ENCODE measurements at places on chromosomes 6 and 20. TPM values are rescaled to one million over a fixed set of nuclear protein-coding genes. Genes with fewer than 3 reads are reported as not detected.

DNA sequence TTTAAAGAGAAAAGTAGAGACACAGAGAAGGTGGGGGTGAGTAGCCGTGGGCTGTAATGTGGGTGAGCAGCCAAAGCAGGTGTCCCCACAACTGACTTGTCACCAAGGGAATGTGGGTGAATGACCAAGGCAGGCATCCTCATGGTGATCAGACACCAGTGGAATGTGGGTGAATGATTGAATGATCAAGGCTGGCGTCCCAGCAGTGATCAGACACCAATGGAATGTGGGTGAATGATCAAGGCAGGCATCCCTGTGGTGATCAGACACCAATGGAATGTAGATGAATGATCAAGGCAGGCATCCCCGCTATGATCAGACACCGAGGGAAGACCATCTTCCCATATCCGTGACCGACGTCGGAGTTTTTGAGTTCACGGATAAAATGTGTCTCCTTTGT is 49.8 kb upstream of the OR14J1 start:
- no peak for DNase-seq

DNA sequence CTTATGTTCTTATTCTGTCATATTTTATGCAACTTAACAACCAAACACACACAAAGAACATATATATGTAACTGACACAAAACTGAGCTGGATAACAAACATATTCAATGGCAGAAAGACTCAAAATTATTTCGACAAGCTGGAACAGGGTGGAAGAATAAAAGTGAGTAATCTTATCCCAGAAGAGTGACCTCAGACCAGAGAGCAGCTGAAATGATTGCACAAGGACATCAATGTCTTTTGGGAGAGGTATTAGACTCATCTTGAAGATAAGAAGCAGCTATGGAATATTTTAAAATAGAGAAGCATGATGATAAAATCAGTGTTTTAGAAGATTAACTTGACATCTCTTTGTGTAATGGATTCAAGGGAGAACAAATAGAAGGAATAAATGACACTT is 191.6 kb upstream of the PRDM1 start:
- no peak for DNase-seq

Gene FAM229B
- 8.7 TPM for total RNA-seq

Gene ARMH2
- total RNA-seq, result not detected

Gene SLC17A1
- not detected for total RNA-seq

DNA sequence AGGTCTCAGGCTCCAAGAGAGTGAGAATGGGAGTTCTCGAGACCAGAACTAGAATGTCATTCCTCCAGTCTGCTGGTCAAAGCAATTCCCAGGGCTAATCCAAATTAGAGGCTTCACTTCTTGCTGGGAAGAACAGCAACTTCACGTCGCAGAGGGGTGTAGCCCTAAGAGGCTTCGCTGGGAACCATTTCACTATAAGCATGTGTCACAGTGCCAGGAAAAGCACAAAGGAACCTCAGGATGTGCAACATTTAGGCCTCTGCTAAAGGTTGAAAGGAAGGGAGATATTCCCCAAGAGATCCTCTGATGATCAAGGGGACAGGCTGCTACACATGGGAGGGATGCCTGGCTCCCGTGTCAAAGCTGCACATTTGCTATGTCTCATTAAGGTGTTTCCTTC is 35.9 kb upstream of the NXT1 start:
- DNase-seq, result no peak

DNA sequence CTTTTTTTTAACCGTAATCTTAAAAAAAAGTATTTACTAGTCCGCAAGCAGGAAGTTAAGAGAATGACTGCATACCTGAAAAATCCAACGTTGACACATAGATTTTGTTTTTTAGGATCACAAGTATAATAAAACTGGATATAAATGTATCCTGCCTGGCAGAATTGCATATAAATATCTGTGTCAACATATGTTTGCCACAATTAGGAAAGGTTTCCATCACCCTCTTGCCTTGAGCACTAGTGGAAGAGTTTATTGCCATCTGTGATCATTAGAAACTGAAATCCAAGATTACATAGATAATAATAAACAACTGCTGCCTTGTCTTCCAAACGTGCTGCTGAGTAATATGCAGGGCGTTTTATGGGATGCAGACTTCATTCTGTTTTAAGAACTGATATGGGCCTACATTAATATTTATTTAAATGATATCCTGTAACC is 27.9 kb downstream of the PLEKHG1 start:
- no peak for DNase-seq

DNA sequence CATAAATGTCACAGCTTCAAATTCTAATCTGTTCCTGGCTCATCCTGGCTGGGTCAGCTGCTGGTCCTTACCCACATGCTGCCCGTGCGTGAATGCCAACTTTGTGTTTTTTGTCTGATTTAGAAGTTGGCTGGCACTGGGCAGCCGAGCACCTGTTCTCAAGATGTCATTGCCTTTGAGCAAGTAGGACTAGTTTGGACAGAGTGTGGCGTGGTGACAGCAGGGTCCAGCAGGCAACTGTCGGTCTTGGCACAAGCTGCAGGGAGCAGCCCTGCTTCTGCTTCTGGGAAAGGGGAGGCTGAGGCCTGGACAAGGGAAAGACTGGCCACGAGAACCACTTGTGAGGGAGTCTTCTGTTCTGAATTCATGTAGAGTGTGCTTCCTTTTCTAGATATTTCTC is 26.4 kb upstream of the ADRM1 start:
- no peak for DNase-seq

DNA sequence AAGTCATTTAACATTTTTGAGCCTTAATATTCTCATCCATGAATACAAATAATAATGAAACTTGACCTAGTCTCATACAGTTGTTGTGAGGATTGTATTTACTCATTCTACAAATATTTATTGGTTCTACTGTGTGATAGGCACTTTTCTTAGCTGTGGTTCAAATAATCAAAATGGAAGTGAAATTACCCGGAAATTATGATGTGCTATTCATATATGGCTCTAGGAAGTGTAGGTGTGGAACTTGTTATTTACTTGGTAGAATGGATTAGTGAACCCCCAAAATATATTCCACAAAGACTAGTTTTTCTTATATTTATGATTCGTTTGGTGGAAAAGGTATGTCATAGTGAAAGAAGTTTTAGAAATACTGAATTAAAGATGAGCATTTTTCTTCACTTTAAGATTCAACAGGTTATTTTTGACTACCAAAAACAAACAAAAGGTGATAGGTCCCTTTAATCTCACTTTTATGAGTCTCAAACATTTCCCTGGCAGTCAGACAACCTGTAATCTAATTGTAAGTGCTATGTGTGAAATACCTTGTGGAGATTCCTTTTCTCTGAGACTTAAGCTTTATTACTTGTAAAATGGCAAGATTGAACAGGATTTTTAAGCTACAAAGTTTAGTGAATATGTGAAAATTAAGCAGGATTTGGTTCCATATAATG is 77.8 kb downstream of the STXBP5 start:
- no peak for DNase-seq

- DNase-seq, result no peak
These were observed 177.8 kb upstream of the ARID1B start for GRCh38 chr6:156599366-156599765.

DNA sequence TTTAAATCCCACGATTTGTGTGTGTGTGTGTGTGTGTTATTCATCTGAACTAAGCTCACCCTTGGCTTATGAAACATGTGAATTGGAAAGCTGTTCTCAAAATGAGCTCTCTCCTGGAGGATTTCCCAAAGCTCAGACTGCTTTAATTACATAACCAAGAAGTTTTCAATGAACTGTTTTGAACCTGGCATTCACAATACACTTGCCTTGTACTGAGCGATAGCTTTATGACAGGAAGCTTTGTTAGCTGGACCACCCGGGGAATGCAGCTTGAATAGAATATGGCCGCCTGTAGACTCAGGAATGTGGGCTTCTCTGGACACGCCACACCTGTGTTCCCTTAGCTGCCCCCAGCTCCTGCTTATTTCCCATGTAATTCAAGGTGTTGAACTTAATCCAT is 71.4 kb upstream of the PREP start:
- DNase-seq, result no peak

DNA sequence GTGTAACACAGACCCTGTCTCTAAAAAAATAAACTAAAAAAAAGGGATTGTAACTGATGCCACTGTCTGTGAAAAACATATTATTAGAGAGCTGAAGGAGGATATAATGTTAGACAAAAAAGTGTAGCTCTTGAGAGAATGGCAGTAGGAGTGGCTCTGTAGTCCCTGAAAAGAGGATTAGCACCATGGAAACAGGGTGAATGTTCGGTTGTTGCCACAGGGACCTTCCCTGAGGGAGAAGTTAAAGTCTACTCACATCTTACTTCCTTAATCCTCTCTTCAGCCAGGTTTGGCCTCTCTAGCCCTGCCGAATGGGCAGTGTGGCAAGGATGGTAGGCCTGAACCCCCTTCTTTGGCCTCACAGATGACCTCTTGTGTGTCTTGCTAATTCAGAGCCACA is 12.1 kb downstream of the SCAND1 start:
- no peak for DNase-seq

GRCh38 chr6:39341937-39342336 is 19.4 kb upstream of the KCNK16 start:
- no peak for DNase-seq

DNA sequence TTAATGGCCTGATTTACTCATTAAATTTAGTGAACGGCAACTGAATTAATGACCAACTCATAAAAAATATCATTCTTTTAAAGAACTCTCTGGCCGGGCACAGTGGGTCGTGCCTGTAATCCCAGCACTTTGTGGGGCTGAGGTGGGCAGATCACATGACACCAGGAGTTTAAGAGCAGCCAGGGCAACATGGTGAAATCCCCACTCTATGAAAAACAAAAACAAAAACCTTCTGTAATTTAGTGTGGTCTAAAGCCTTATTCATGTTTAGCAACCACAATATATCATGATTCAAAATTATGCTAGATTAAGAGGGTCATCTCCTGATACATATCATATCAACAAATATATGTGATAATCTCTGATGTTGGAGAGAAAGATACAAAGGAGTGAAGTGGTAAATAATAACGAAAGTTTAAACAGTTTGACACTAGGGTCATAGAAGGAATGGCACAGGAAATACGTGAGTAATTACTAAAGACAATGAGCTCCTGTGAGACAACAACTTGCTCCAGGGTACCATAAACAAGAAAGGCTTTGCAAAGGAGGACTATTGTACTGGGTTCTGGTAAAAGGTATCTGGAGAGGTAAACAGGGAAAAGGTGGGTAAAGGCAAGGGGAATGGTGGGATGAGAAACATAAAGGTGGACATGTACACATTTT is 5.7 kb downstream of the ELOVL4 start:
- no peak for DNase-seq

DNA sequence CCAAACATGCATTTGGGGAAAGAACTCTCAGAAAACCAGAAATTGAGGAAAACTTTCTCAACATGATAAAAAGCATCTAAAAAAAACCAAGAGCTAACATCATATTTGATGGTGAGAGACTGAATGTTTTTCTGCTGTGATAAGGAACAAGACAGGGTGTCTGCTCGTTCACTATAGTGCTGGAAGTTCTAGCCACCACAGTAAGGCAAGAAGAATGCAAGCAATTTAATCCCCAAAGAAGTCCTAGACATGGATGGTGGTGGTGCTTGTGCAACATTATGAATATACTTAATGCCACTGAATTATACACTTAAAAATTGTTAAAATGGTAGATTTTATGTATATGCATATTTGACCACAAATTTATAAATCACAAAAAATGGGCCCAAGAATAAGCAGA is 53.4 kb downstream of the LYRM2 start:
- no peak for DNase-seq

- no peak for DNase-seq
These were observed 37.0 kb downstream of the NDUFAF5 start for GRCh38 chr20:13821876-13822275.

DNA sequence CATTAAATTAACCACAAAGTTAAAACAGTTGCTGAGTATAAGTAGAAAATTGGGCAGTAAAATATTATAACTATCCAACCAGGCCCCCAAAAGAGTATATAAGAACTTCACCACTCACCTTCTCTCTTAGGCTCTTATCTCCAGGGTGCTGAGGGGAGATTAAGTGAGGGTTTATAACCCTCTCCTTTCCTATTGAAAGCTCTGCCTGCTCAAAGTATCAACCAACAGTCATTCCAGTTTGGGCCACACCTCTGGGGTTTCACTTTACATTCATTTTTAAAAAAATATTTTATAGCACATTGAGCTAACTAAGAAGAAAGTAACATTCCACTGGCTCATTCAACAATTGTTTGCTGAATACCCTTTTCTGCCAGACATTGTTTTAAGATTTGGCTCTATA is 22.1 kb downstream of the GSTA4 start:
- no peak for DNase-seq

GRCh38 chr6:151916680-151917164 is 109.2 kb downstream of the ESR1 start:
- no peak for DNase-seq
